ENCODE measurements at places on chromosomes 7 and 10.

DNA sequence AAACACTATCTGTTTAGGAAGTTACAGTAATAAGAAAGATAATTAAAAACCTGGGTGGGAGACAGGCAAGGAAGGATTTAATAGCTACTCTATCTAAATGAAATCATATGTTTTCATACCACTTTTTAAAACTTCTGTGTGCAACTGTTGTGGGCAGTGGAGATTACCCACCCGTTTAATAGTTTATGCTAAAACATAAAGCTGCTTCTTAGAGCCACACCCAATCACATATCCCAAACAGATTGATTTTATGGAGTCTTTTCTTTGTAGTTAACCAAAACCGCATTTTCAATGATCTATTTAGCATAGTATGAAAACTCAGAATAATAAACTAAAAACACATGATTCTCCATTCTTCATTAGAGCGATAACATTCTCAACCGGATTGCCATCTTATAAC lies 304.1 kb downstream of the AGMO start:
- no peak for DNase-seq

- no peak for DNase-seq
Measured at GRCh38 chr7:132656846-132657776, 80.8 kb upstream of the PLXNA4 start.

DNA sequence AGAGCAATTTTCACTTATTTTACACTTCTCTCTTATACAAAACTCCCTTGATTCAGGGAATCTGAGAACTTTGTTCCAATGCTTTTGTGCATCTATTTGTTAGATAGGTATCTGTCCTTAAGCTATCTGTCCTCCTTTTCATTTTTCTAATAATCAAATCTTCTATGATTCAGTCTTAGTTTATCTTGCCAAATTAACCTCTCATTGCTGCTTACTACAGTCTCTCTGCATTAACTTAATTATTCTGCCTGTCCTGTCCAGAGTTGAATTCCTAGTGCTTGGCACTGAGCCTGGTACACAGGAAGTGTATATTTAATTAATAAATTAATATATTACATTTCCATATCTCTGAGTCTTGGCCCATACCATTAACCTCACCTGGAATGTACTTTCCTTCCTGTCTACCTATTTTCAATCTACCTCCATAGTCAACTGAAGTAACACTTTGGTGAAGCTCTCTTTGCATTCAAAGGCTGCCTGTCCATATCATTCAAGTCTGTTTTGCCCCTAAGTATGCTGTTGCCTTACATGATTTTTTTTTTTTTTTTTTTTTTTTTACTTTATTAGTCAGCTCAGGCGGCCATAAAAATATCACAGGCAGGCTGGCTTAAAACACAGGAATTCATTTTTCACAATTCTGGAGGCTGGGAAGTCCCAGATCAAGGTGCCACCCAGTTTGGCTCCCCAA lies 66.0 kb upstream of the CSTF2T start:
- no peak for DNase-seq

GRCh38 chr7:105643384-105643783 lies 62.1 kb upstream of the EFCAB10 start:
- no peak for DNase-seq

GRCh38 chr7:2681929-2682799 lies 5.8 kb upstream of the AMZ1 start:
- no peak for DNase-seq

Data from activated CD4-positive, CD25-positive, alpha-beta regulatory T cell treated with anti-CD3 and anti-CD28 coated beads, Interleukin-2, amount 50 U/mL, for 72 hours (primary cell).